ENCODE measurements at places on chromosomes 16 and 17. TPM values are rescaled to one million over a fixed set of nuclear protein-coding genes. Genes with fewer than 3 reads are reported as not detected.
A peak's percentile ranks its signal among the peaks of the same experiment; 100 is the strongest.

GRCh38 chr17:31415004-31415454, 23.6 kb downstream of the RAB11FIP4 start:
- H3K27ac ChIP-seq = no peak overlapping the region
- H3K4me3 ChIP-seq = no peak overlapping the region
- DNase-seq = no peak

DNA sequence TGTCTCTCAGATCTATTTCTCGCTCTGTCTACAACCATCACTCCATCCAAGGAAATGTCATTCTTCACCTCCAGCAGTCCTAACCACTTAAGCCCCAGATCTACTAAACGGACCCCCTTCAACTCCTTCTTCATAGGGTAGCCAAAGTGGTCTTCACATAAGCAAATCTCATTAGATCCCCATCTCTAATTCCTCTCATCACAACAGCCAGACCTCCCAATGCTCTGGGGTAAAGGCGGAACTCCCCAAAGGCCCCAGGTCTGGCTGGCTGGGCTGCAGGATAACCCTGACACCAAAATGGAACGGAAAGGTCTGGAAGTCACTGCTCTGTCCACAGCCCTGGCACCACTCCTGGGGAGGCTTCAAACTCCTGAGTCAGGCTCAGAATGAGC, 11.1 kb downstream of the ST3GAL2 start:
- peaks cover 6% of the 10 kb centered on the region for H3K36me3 ChIP-seq
- peaks cover 41% of the 10 kb centered on the region for H3K4me1 ChIP-seq
- H3K27ac ChIP-seq = peak overlapping the region; percentile 81
- DNase-seq = no peak
- peak overlapping the region; percentile 9 for H3K4me3 ChIP-seq
- H3K27me3 ChIP-seq = no peaks in the 10 kb centered on the region

The KIFC3 gene
- total RNA-seq = not detected

DNA sequence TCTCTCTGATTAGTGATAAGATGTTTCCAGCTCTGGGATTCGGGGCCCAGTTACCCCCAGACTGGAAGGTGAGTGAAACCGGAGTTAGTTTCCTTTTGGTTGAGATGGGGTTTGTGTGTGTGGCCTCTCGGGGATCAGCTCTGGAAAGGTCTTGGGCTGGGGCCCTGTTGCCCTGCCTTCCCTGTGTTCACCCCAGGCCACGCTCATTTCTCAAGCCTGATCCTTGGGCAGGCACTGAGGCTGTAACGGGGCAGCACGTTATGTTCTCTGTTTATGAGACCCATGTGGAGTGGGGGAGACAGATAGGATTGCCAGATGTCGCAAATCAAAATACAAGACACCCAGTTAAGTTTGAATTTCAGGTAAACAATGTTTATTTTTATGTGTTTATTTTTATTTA, 35.5 kb downstream of the CPNE2 start:
- peak overlapping the region; percentile 85 for H3K27ac ChIP-seq
- H3K4me3 ChIP-seq = no peak overlapping the region
- H3K27me3 ChIP-seq = no peaks in the 10 kb centered on the region
- no peaks in the 10 kb centered on the region for H3K36me3 ChIP-seq
- no peak for DNase-seq

- no peaks in the 10 kb centered on the region for H3K36me3 ChIP-seq
- no peak overlapping the region for H3K4me3 ChIP-seq
- H3K27ac ChIP-seq = no peak overlapping the region
- no peak for DNase-seq
These were observed 167.8 kb downstream of the SNX29 start for GRCh38 chr16:12144355-12144754.

All from activated CD8-positive, alpha-beta memory T cell treated with anti-CD3 and anti-CD28 coated beads, Interleukin-2, amount 10 ng/mL, durations not matched to agents 7 days and 5 days (primary cell).